ENCODE measurements at places on chromosomes 4 and X. TPM values are rescaled to one million over a fixed set of nuclear protein-coding genes. Genes with fewer than 3 reads are reported as not detected.

DNA sequence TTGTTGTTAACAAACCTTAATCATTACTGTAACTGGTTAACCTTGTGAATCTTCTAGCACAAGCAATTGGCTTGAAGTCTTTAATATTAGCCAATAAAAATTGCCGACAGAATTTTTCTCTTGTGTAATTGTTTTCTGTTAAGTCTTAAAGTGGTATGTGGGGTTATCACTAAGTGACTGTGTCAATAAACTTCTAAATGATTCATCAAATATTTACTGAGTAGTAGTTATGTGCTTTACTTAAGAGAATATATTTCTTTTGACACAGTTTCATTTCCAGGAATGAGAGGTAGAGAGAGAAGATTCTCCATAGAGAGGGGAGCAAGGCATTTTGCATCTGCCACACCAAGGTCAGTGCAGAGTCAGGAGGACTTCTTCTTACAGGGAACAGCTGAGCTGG lies 2361.6 kb upstream of the AGA start:
- no peak overlapping the region for H3K4me3 ChIP-seq
- no peaks in the 10 kb centered on the region for H3K27me3 ChIP-seq
- H3K36me3 ChIP-seq = no peaks in the 10 kb centered on the region
- DNase-seq = no peak
- no peaks in the 10 kb centered on the region for H3K4me1 ChIP-seq
- H3K27ac ChIP-seq = no peak overlapping the region

GRCh38 chr4:3096202-3096601 lies 21.7 kb downstream of the HTT start:
- H3K27ac ChIP-seq = no peak overlapping the region
- DNase-seq = no peak
- H3K36me3 ChIP-seq = no peaks in the 10 kb centered on the region
- H3K27me3 ChIP-seq = no peaks in the 10 kb centered on the region
- H3K4me1 ChIP-seq = no peaks in the 10 kb centered on the region
- H3K4me3 ChIP-seq = no peak overlapping the region

GRCh38 chr4:128338634-128339355 lies 51.2 kb upstream of the PGRMC2 start:
- peak; percentile 90 for DNase-seq
- H3K27me3 ChIP-seq = no peaks in the 10 kb centered on the region
- no peak overlapping the region for H3K4me3 ChIP-seq
- H3K36me3 ChIP-seq = no peaks in the 10 kb centered on the region
- peak overlapping the region; percentile 65 for H3K27ac ChIP-seq

DNA sequence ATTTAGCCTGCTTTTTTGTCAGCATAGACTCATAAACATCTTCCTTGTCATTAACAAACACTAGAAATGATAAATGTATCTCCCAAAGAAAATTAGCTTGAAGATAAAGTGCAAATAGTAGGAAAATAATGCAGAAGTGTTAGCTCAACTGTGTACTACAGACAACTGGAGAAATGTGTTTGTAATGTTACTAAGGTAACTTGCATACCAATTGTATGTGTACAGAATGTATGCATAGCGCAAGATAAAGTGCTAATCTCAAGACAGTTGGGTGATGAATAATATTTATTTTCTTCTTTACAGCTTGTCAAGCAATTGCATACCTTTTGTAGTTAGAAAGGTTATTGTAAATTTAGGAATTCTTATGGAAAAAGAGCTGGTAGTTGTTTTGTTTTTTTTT lies 22.1 kb downstream of the FMR1 start:
- no peaks in the 10 kb centered on the region for H3K27me3 ChIP-seq
- DNase-seq = no peak
- H3K36me3 ChIP-seq = peaks cover 17% of the 10 kb centered on the region

- H3K4me3 ChIP-seq = no peak overlapping the region
- no peaks in the 10 kb centered on the region for H3K27me3 ChIP-seq
- peaks cover 19% of the 10 kb centered on the region for H3K4me1 ChIP-seq
- H3K36me3 ChIP-seq = no peaks in the 10 kb centered on the region
- no peak overlapping the region for H3K27ac ChIP-seq
Measured at GRCh38 chrX:103158317-103158621, 56.6 kb upstream of the BEX4 start.

DNA sequence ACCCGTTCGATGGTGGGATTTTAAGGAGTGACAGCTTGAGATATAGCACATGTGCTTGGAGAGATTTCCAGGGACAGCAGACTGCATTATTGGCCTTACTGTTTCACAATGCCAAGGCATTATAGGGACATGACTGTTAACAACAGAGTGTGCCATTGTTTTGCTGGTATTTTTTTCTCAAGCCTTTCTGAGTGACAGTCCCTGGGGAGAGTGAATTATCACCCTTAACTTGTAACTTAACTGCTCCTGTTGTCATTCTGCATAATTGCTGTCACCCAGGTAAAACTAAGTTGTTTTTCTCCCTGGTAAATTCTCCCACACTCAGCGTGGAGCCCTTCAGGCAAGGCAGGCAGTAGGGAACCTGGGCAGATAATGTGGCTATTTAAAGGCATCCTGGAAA lies 989.2 kb upstream of the LCORL start:
- DNase-seq = no peak
- no peak overlapping the region for H3K27ac ChIP-seq
- H3K4me3 ChIP-seq = no peak overlapping the region

- DNase-seq = no peak
- H3K4me3 ChIP-seq = no peak overlapping the region
- H3K36me3 ChIP-seq = no peaks in the 10 kb centered on the region
- H3K4me1 ChIP-seq = no peaks in the 10 kb centered on the region
- 0 out of 2 replicates have a peak, but pooled peaks cover 4% of the 10 kb centered on the region for H3K27me3 ChIP-seq
Measured at GRCh38 chr4:1500231-1500965, 94.2 kb upstream of the NKX1-1 start.

DNA sequence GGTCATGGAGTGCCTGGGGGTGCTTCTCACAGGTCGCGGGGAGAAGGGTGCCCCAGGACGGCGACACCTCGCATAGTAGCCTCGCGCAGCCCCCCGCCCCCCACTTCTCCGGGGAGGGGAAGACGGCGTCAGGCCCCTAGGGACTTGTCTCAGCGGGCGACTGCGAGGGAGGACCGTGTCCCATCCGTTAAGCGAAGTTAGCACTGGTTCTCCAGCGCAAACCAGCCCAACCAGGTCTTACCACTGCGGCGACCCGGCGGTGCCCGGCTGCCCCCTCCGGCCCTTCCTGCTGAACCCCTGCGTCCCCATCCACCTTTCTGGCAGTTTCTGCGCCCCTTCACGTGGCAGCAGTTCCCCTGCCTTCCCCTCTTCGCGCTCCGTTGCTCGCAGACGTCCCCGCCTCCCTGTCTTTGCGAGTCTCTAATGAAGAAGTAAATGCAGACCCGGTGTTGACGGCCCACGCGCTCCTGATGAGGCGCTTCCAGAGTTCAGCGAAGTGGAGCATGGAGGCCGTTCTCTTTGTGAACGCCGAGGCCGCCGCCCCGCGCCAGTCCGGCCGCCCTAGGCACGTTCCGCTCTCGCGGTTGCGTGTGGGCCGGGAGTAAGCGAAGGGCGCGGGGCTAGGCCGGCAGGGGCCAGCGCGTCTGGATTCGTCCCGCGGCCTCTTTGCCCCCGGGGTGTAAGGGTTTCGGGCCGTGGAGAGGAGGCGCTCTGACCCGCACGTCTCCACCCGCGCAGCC lies 3.0 kb downstream of the SLIT2 start:
- H3K36me3 ChIP-seq = peaks cover 14% of the 10 kb centered on the region
- DNase-seq = peak; percentile 78
- H3K27ac ChIP-seq = peak overlapping the region; percentile 57
- H3K27me3 ChIP-seq = no peaks in the 10 kb centered on the region
- H3K4me3 ChIP-seq = peak overlapping the region; percentile 82

HSFX3 gene
- not detected for total RNA-seq

ITGB1BP2 gene
- total RNA-seq = 0.22 TPM

ADAM29 gene
- total RNA-seq = not detected

SPANXN3 gene
- total RNA-seq = not detected

Data from GM23248 (cell line).